ENCODE measurements at places on chromosomes 1 and 21.

GRCh38 chr1:167775178-167775577 is 53.4 kb downstream of the MPZL1 start:
- DNase-seq, result no peak

DNA sequence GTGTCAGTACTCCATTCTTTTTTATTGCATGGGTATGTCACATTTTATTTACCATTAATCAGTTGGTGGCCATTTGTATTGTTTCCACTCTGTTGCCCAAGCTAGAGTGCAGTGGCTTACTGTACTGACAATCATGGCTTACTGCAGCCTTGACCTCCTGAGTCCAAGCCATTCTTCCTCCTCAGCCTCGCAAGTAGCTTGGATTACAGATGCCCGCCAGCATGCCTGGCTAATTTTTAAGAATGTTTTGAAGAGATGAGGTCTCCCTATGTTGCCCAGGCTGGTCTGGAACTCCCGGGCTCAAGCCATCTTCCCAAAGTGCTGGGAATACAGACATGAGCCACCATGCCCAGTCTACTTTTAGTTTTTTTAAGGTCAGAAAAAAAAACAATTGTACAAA is 813 bp upstream of the SFT2D2 start:
- no peak for DNase-seq

- DNase-seq, result no peak
These were observed 392.7 kb downstream of the SMYD3 start for GRCh38 chr1:246114369-246114768.

DNA sequence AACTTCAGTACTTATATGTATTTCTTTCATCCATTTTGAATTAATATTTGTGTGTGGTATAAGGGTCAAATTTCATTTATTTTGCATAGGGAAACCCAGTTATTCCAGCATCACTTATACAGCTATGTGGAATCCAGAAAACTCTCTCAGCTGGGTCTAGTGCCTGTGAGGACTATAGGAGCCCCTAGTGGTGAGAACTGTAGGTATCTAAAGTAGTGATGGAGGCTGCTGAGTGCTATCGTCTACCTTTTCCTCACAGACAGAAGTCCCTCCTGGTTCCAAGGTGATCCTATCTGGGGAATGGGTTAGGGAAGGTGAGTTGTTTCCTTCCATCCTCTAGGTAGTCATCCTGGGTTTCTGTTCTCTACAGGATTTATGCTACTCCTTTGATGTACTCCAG is 352.0 kb upstream of the C1orf87 start:
- DNase-seq, result no peak

- no peak for DNase-seq
These were observed 9.4 kb upstream of the UBR4 start for GRCh38 chr1:19219451-19219850.

GRCh38 chr1:223105568-223105967 is 37.5 kb downstream of the TLR5 start:
- DNase-seq, result no peak

DNA sequence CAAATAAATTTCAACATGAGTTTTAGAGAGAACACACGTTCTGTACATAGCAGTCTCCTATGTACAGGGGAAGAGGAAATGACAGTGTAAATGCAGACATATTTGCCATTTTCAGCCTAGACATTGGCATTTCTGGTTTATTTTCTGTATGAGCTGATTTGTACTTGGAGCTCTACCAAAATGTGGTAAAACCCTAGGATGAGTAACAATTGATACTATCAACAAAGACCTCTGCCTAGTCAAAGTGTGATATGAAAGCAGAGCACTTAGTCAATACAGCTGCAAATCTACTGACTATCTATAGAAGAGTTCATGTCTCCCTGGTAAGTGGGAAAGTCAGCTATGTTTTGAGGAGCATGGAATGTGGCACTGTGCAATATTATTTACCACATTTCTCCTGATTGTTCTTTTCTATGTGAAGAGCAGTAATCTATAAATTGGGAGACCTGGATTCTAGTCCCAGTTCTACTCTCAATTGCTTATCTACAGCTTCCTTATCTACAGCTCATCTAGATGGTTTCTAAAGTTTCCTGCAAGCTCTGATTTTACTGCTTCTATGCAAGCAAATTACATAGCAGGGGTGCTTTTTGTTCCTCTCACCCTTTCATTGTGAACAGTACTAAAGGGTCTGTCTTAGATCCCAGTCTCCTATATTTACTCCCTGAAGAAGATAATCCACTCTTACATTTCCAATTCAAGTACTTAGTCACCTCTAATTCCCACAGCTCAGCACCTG is 334.2 kb downstream of the NTNG1 start:
- DNase-seq, result no peak

DNA sequence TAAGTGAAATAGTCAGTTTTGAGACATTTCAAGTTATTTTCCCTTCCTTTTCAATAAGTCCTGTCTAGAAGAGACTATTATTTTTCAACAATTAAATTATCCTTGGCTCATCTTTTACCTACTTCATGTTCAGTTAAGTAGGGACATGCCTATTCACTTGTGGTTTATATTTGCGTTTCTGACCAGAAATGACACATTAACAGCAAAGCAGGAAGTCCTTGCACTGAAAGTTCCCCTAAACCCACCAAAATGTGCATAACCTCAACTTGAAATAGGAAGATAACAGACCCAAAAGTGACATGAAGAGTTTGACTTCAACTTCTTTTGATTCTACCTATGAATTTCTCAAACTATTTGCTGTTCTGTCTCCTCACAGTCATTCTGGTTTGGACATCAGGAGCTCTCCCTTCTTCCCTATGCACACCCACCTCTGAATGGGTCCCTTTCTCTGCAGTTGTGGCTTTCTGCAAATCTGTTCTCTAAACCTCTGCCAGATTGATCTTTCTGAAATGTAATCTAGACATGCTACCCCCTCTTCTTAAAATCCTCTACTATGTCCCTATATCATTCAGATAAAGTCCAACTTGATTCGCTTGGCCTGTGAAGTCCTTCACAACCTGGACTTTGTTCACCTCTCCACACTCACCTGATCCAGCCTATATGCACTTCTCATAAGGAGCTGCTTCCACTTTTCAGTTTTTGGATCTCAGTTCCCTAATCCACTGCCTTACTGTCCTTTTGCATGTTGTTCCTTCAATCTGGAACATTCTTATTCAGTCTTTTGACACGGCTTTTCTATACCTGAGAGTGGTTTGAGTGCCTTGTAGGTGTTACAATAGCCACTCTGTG is 661.5 kb upstream of the ADGRL4 start:
- DNase-seq, result no peak

GRCh38 chr1:27106561-27107323 is 48.2 kb downstream of the SLC9A1 start:
- no peak for DNase-seq

DNA sequence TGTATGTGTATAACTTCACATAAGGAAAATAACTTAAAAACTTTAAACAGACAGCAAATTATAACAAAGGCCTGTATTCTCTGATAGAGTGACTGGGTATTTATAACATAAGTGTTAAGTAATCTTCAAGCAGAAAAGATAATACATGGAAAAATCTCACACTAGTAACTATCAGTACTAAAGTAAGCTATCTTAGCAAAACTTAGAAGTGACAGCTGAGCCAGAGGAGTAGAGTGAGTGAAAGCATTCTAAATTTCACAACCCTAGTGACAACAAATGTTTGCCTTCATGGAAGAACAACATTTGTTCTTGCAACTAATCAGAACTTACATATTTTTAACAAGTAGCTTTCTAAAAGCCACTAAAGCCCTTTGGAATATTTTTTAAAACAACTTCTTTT is 74.5 kb upstream of the B3GALT2 start:
- DNase-seq, result no peak

DNA sequence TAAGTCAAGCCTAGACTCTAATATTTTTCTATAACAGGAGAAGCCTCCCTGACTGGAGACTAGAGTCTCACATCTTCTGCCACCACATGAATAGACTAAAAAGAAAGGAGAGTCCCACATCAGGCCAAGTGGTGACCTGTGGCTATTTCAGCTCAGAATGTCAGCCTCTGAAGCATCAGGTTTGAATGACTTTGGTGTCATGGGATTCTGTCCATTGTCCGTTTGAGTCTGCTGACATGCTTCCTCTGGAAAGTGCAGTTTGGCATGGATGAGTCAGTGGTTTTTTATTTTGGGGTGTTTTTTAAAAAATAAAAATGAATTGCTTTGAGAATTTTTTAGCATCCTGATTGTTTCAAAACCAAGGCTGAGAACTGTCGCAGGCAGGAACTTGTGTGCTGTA is 19.5 kb downstream of the DYRK3 start:
- no peak for DNase-seq

DNA sequence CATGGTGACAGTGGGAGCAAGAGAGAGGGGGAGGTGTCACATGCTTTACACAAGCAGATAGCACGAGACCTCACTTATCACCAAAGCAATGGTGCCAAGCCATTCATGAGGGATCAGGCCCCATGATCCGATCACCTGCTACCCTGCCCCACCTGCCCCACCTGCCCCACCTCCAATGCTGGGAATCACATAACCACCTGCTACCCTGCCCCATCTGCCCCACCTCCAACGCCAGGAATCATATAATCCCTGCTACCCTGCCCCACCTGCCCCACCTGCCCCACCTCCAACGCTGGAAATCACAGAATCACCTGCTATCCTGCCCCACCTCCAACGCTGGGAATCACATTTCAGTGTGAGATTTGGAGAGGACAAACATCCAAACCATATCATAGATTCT is 10.6 kb upstream of the AIRE start:
- DNase-seq, result no peak

DNA sequence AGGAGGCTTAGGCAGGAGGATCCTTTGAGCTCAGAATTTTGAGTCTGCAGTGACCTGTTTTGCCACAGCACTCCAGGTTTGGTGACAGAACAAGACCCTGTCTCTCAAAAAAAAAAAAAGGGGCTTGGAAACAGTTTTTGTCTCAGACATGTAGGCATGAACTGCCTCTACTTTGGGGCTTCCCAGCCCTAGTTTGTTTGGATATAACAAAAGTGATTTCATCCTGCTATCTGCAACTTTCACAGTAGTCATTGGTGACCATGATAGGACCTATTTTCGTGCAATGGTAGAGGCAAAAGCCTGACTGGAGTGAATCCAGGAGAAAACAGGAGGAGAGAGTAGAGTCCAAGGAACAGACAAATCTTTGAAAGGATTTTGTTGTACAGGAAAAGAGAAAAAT is 20.3 kb upstream of the EVI5 start:
- no peak for DNase-seq

DNA sequence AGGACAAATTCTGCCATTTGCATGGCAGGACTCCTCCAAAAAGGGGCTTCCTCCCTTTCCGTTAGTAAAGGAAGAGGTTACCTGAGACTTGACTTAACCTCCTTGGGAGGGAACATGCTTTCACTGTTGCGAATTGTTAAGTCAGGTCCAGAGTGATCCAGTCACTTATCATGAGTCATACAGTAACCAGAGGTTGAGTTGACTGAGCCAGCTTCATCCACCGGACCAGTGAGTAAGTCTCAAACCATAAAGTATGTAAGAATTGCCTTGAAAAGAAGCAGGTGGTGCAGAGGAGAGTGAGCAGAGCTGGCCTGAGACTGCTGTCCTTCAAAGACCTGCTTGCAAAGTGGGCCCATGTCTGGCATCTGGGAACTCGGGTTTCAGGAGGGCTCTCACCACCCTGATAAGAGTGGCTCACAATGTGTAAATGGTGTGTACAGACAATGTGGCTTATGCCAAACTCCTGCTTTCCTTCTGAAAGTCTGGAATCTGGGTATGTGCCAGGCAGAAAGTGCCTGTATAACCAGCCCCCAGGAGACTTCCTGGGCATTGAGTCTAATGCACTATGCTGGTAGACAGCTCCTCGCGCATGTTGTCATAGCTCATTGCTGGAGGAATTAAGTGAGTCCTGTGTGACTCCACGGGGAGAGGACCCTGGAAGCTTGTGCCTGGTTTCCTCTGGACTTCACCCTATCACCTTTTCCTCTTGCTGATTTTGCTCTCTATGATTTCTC is 84.3 kb upstream of the KLHDC7A start:
- DNase-seq, result no peak

DNA sequence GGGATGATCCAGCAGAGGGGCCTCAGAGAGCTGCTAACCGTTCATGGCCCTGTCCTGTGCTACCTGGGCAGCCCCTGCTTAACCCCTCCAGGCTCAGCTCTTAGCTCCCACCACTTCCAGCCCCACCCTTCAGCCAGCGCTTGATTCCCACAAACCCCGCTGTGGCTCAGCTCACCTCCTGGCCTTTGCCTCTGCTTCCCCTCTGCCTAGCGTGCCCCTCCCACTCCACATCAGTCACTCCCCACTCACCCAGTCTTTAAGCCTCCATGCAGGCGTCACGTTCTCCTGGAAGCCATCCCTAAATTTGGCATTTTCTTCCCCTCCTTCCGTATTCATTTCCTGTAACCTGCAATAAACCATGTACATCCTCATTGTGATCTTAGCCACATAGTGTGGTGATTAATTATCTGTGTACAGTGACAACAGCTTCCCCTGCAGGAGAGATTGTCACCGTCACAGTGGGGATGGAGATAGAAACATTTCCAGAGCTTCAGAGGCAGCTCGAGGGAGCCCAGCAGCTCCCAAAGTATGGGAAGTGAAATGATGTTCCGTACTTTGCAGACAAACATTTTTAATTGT is 65.5 kb downstream of the EPHB2 start:
- no peak for DNase-seq

- DNase-seq, result no peak
These were observed 45.9 kb upstream of the KIF26B start for GRCh38 chr1:245108909-245109308.

- no peak for DNase-seq
These were observed 13.9 kb downstream of the SERTAD4 start for GRCh38 chr1:210246447-210246846.

- DNase-seq, result no peak
These were observed 202.4 kb downstream of the TOMM20 start for GRCh38 chr1:234926264-234926558.

- DNase-seq, result no peak
These were observed 6.8 kb downstream of the TSPEAR start for GRCh38 chr21:44704636-44705001.

GRCh38 chr1:125065092-125065820 is 3880.5 kb downstream of the SRGAP2C start:
- DNase-seq, result no peak

DNA sequence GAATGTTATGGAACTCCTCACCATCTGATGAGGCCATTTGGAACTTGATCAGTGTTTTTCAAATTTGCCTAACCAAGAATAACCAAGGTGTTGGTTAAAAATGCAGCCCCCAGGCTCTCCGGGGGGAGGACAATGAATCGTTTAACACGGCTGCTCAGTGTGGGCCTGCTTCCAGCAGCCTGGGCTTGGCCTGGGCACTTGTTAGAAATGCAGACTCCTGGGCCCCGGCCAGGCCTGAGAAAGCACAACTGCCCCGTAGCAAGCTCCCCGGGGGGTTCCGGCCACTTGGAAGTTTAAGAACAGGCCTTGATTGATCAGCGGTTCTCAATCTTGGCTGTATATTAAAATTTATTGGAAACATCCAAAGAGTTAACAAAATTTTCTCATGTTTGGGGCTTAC is 22.8 kb upstream of the C2CD2 start:
- no peak for DNase-seq

- no peak for DNase-seq
These were observed 29.4 kb upstream of the CD2 start for GRCh38 chr1:116724765-116725375.
